ENCODE measurements at places on chromosomes 12 and 14.

GRCh38 chr12:76530516-76530915 is 29.1 kb downstream of the OSBPL8 start:
- no peak for DNase-seq

- no peak for DNase-seq
Measured at GRCh38 chr12:95551305-95551704, at the start of gene USP44. USP44 (minus strand) TSS chr12:95551476; CDS start chr12:95534256, 17,220 bp downstream.

GRCh38 chr14:81390696-81391095 is 9.4 kb downstream of the STON2 start:
- no peak for DNase-seq

GRCh38 chr14:57275023-57275664 is 6.4 kb downstream of the AP5M1 start:
- no peak for DNase-seq

GRCh38 chr12:104630230-104630670 is 173.5 kb downstream of the CHST11 start:
- DNase-seq = no peak

- DNase-seq = no peak
Measured at GRCh38 chr14:86770186-86770585, 1222.8 kb downstream of the GALC start.

GRCh38 chr14:61603736-61604135 is 91.6 kb upstream of the HIF1A start:
- DNase-seq = no peak

DNA sequence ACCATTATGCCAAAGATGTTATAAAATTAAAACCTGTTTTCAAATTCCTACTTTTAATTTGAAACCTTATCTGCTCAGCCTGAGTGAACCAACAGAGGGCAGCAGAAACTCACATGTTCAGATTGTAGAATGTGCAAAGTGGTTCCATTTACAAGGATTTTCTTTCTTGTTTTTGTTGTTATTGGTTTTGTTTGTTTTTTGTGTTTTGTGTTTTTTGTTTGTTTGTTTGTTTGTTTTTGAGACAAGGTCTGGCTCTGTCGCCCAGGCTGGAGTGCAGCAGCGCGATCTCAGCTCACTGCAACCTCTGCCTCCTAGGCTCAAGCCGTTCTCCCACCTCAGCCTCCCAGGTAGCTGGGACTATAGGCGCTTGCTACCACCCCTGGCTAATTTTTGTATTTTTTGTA is 22.8 kb upstream of the GARIN2 start:
- DNase-seq = no peak

- no peak for DNase-seq
Measured at GRCh38 chr12:19959353-19959752, 409.0 kb upstream of the PDE3A start.

- DNase-seq = no peak
Measured at GRCh38 chr12:194276-194675, 19.7 kb downstream of the SLC6A12 start.

- no peak for DNase-seq
Measured at GRCh38 chr12:3281588-3282383, 204.6 kb downstream of the TSPAN9 start.

GRCh38 chr12:52190860-52191729 is 719 bp downstream of the KRT80 start:
- DNase-seq = no peak

- DNase-seq = no peak
Measured at GRCh38 chr12:29207120-29207519, 58.0 kb downstream of the FAR2 start.

GRCh38 chr14:82046512-82047226 is 513.0 kb upstream of the SEL1L start:
- DNase-seq = no peak

GRCh38 chr14:100858838-100859220 is 32.9 kb downstream of the MEG3 start:
- DNase-seq = no peak

- no peak for DNase-seq
Measured at GRCh38 chr14:60915781-60916180, 65.1 kb downstream of the TRMT5 start.

DNA sequence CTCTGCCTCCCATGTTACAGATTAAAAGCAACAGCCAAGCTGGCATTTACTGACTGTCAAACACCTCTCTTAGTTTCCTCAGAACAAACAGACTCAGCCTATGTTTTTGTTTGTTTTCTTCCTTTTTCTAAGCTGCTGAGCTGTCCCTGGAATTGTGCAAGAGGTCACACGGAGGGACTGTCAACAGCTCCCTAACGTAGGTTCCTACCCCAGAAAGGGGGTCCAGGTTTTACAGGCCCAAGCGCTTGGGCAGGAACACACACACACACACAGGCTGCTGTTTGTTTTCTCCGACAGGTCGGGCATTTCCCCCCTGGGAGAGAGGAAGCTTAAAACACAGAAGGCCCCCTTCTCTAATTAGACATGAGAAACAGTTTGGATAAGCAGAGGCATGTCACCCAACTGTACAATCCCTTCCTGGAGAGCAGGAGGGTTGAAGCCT is 739.6 kb upstream of the TBX3 start:
- no peak for DNase-seq

DNA sequence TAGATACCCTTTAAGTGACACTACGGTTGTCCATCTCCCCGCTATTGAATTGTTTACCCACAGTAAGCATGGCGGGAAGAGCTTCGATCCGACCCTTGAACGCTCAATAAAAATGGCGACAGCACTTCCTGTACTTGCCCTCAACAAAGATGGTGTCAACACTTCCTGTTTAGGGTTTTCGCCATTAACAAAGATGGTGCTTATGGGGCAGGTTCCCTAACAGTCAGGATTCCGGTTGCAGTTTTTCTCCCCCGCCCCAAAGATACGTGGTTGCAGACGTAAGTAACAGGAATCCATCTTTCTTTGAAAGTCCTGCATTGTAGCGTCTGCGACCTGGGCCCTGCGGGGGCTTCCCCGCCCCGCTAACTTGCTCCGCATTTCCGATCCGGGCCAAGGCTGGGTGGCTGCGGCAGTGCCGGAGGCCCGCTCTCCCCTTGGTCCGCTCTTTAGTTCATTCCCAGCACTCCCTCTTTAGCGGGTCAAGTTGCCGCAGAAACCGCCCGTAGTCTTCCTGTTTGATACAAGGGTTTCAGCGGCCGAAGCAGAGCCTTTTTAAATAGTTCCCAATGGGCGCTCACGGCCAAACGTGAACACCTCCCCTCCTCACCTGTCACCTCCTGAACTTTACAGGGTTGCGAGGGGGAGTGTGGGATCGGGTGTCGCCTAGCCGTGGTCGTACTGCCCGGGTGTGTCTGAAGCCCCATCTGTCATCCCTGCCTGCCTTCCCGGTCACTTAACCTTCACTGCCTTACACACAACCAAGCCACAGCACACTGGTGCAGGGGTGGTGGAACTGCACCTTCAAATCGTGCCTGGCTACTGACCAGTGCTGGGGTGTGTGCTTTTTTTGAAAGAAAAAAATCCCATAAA is at the start of gene CRADD:
Gene CRADD (plus strand): TSS at position 181 of the 870 bp plus-strand sequence.
- DNase-seq = peak; percentile 73

DNA sequence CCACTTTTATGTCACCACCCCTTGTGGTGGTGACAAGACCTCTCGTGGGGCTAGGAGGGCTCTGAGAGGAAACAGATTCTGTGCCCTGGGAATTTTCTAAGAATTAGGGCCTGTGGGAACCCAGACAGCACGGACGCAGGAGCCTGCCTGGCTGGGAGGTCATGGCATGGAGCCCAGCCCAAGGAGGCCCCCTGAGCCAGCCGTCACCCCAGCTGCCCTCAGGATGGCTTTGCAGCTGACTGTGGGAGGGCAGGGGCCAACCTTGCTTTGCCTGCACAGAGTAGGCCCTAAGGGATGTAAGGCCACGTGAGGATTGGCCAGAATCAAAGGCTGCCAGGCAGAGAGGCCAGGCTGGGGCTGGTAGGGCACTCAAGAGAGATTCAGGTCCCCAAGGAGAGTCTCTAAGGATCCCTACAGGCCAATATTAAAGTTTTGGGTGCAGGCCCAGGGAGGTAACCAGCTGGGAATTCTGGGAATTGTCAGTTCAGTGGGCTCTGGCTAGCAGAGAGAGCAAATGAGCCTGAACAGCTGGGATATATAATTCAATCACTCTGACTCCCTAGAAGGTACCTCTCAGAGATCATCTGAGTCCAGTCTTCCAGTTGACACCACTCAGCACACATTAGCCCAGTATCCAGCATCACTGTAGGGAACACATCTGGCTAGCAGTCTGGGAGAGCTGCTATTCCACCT is 6.4 kb downstream of the LTBP2 start:
- DNase-seq = no peak

DNA sequence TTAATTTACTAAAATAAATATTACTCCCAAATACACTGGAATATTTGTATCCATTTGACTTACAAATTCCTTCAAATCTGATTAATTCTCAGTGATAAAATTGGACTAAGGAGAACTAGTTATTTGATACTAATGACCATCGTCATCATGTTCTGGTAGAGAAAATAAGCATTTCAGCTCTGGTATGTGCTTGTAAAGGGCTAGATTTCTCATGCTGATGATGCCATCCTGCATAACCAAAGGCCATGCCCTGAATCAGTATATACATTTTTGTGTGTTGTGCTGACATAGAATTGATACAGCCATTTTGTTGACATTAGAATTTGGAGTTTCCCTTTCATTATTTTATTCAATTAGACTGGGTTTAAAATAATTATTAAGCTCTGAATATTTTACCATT is 148.9 kb downstream of the PCNX1 start:
- DNase-seq = no peak

GRCh38 chr12:110637869-110638441 is 24.0 kb downstream of the TCTN1 start:
- no peak for DNase-seq

DNA sequence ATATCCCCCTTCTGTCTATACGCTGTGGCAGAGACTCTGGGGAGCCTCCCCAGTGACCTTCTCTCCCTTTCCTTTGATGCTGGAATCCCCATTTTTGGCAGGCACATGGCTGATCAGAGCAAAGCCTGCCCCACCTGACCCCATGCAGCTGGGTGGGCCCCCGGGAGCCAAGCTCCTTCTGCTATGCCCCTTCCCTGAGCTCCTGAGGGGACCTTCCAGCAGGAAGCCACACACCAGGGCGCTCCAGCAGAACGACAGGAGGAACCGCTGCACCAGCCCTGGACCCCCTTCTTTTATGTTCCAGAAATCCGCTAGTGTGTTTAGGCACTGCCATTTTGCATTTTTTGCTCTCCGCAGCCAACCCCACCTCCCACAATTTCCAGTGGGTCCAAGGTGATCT is 44.6 kb downstream of the TRAFD1 start:
- no peak for DNase-seq

- no peak for DNase-seq
Measured at GRCh38 chr14:78202976-78203375, 32.8 kb downstream of the NRXN3 start.

DNA sequence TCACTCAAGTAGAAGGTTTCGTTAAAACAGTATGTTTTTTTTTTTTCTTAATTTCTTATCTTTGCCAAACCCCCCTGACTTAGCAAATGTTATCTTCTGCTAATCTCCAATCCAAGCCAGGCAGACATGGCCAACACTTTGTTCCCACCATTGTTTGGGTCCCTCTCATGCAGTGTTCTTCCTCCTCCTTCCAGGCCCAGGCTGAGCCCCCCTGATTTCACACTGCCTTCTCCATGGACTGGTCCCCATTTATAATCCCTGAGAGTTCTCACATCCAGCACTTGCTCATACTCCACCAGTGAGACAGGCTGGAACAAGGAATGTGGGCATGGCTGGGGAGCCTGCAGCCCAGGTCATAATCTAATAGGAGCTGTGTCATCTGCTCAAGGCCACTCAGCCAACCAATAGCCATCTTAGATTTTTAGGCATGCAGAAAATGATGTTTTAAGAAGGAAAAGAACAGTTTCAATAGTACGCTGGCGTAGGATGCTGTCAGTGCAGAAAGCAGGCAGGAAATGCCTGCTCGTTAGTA is 238.4 kb upstream of the CCDC196 start:
- DNase-seq = no peak

GRCh38 chr12:119877639-119877948 is 474 bp upstream of the CIT start:
- no peak for DNase-seq

DNA sequence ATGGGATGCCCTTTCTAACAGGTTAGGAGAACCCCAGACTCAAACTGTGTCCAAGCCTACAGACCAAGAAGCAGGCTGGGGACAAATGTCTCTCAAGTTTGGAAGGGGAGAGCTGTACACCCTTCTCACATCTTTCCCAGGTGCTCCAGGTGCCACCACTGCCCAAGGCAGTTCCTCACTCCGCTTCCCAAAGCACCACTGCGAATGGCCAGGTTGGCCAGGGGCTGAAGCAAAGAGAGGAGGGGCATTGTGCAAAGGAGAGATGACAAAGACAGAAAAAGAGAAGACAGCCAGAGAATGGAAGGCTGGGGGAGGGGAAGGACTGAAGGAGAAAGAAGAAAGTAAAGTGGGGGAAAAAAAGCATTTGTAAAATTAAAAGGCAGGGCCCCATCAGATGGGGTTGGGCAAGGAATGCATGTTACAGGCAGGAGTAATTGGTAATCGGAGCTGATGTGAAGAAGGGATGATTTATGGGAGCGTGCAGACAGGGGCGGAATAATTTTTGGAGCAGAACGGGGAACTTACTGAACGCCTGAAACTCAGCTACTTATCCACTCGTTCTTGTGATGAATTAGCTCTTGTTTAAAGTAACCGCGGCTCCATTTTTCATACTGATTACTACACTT is 165.8 kb downstream of the ESRRB start:
- no peak for DNase-seq

GRCh38 chr12:57008178-57008577 is 1.8 kb upstream of the ZBTB39 start:
- DNase-seq = no peak

GRCh38 chr12:102425109-102426039 is 55.0 kb downstream of the IGF1 start:
- DNase-seq = no peak

- no peak for DNase-seq
Measured at GRCh38 chr14:73740618-73741326, 26.6 kb upstream of the PNMA1 start.

- DNase-seq = no peak
Measured at GRCh38 chr12:46234000-46234399, 34.8 kb downstream of the SLC38A1 start.

DNA sequence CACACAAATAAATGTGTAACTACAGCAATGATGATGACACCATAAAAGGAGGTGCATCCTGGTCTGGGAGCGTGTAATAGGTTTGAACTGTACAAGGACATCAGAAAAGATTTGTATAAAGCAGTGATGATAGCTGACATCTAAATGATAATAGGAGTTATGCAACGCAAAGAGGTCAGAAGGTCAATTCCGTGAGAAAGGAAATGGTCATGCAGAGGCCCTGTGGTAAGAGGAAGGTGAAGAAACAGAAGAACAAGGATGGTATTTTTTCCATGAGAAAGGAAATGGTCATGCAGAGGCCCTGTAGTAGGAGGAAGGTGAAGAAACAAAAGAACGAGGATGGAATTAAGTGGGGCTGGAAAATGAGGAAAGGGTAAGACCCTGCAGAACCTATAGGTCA is 106.7 kb upstream of the TMPO start:
- no peak for DNase-seq

DNA sequence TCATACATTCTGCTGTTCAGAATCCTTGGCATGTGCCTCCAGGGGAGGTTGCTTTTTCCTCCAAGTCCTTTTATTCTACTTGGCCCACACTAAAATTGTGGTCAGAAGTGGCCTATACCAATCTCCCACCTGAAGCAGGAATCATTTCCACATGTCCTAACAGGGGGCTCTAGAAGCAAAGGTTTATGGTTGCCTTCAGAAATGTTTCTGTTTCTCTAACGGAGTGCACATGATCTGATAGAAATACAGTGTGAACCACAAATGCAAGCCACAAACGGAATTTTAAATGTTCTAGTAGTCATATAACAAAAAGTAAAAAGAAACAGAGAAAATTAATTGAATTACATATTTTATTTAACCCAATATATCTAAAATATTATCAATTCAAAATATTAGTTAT is 4.0 kb downstream of the PTGER2 start:
- DNase-seq = no peak

- no peak for DNase-seq
Measured at GRCh38 chr14:32481707-32482106, 152.6 kb downstream of the AKAP6 start.
